ENCODE measurements at places on chromosomes 11 and 22.

GRCh38 chr22:31248138-31248745, 36.1 kb downstream of the LIMK2 start:
- peak; percentile 84 for DNase-seq

GRCh38 chr22:41198027-41198580, 7.0 kb upstream of the L3MBTL2 start:
- DNase-seq: no peak

DNA sequence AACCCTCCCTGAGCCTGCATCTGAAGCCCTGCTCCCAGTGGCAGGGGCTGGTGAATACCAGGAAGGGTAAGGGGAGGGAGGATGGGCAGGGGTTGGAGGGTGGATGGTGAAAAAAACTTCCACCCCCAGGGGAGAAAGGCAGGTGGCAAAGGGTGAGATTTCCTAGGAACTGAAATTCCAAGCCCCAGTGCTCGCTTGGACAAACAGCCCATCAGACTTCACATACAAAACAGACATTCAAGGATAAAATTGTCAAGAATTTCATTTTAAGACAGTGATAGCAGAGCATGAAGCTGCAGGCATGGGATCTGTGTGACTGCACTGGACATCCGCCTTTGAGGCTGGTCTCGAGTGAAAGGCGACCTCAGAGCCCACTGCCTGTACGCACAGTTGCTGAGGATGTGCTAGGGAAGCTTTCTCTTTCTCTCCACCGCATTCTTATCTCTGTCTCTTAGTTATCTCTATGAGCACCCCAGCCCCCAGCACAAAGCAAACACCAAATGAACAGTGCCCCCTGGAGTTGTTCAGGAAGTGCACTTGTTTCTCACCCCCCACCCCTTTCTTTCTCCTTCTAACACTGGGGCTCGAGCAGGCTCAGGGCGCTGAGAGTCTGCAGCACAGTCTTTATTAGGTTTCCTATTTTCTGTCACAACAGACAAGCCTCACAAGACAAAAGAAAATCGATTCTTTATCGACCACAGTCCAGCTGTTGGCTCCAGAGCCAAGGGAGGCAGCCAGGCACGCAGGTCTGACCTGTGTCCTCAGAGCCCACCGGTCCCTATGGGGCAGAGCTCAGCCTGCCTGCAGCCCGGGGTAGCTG, 237.3 kb upstream of the NCAM1 start:
- DNase-seq: no peak

- no peak for DNase-seq
These were observed 227.4 kb downstream of the INSC start for GRCh38 chr11:15342163-15342562.

- no peak for DNase-seq
These were observed 37.9 kb downstream of the TST start for GRCh38 chr22:36981247-36981775.

GRCh38 chr11:32056438-32056837, 34.4 kb upstream of the RCN1 start:
- no peak for DNase-seq

- peak; percentile 52 for DNase-seq
These were observed 7.0 kb downstream of the CD81 start for GRCh38 chr11:2383852-2384804.

GRCh38 chr11:104183593-104183992, 19.6 kb upstream of the PDGFD start:
- DNase-seq: no peak

GRCh38 chr11:24949406-24949805, 452.6 kb downstream of the LUZP2 start:
- DNase-seq: no peak

DNA sequence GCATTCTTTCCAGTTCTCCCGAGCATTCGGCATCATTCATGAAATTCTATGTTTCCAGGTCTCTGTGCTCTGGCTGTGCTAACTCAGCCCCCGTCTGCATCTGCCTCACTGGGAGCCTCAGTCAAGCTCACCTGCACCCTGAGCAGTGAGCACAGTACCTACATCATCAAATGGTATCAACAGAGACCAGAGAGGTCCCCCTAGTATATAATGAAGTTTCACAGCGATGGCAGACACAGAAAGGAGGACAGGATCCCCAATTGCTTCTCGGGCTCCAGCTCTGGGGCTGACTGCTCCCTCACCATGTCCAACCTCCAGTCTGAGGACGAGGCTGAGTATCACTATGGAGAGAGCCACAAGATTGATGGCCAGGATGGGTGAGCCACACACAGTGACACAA, 52.8 kb upstream of the IGLL5 start:
- no peak for DNase-seq

- peak; percentile 17 for DNase-seq
These were observed 51.7 kb downstream of the CHRDL2 start for GRCh38 chr11:74679513-74679865.

DNA sequence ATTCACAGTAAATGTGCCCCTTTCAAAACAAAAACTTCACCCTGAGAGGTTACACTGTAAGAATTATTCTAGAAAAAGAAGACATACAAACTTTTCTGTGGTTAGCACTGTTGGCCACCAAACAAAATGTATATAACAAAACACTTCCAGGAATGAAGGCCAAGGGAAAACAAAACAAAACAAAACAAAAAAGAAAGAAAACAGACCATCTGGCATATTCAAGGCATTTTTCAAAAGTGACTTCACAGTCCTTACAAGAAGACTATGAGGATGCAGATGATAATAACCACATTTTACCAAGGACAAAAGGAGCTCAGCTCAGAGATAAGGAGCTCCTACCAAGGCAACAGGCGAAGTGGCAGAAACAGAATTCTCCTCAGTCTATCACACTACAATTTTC, 24.9 kb downstream of the CTSC start:
- no peak for DNase-seq

DNA sequence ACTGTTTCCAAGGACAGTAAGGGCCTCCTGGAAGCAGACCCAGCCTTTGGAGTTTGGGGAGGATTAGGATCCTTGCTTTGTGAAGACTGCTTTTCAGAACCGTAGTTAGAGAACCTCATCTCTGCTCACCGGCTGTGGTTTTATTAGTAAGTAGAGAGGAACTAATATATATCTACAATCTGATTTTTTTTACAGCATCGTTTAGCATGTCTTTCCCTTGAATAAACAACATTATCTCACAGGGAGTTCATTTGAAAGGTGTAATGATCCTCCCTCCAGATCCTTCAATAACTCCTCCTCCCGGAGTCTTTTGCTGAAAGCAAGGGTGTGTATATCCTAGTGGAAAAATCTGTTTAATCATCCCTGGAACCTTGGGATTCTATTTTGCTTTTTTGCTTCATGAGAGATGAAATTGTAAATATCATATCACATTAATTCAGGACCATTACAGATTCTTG, 132.7 kb downstream of the DBX1 start:
- no peak for DNase-seq
